ENCODE measurements at places on chromosomes 4 and X.

DNA sequence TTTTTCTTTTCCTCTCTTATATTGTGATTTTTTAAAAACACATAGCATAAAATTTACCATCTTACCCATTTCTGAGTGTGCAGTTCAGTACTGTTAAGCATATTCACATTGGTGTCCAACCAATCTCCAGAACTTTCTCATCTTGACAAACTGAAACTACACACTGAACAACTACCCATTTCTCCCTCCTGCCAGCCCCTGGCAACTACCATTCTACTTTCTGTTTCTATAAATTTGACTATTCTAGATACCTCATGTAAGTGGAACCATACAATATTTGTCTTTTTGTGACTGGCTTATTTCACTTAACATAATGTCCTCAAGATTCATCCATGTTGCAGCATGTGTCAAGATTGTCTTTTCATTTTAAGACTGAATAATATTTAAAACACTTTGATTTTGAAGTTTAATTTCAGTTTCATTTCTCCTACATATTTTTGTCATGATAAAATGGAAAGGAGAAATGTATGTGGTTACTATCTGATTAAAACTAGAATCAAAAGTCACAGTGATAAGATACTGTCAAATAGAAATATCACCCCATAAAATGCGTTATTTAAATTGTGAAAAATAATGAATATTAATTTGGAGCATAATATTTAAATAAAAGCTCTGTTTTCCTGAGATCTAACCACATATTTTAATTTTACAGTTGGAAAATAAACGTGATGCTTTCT is 122.8 kb downstream of the DIPK2B start:
- no peak for DNase-seq

- no peak for DNase-seq
Observed at GRCh38 chr4:1201851-1202525, 29.6 kb upstream of the SPON2 start.

GRCh38 chr4:140044337-140044902 is 109.6 kb downstream of the MAML3 start:
- DNase-seq = no peak

- no peak for DNase-seq
Observed at GRCh38 chrX:115337491-115338144, 48.1 kb downstream of the LUZP4 start.

DNA sequence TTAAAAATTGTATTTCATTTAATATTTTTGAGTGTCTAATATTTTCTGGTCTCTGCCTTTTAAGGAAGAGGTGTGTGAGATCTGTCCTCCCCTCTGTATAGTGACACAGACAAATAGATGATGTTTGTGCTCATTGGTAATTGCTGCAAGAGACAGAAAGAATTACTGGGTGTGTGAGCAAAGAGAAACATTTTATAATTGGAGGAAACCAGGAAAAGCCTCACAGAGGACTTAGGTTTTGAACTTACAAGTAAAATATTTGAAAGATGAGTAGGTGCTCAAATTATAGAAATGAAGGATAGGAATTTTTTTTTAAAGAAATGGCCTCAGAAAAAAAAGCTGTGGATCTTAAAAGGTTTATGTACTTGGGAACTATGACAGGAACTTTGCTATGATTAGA is 149.8 kb downstream of the SPCS3 start:
- no peak for DNase-seq

DNA sequence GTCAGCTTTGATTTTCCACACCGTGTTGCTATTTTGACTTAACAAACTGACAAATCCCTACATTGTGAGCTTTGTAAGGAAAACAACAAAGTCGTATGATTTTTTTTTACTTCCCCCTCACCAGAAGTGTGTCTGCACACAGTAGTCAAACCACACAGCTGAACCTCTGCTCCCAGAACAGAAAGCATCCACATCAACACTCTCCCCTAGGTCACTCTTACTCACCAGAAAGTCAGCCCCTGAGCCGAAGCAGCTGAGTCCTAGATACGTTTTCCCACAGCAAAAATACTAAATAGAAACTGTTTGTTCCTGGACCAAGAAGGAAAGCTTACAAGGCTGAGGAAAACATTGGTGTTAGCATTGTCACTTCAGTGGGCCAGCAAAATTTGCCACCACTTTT is 305.7 kb downstream of the DHX15 start:
- DNase-seq = no peak

GRCh38 chrX:68490644-68491043 is 8.2 kb upstream of the YIPF6 start:
- DNase-seq = peak; percentile 23

- DNase-seq = peak; percentile 26
Observed at GRCh38 chrX:45850775-45851433, 650.2 kb upstream of the DIPK2B start.

DNA sequence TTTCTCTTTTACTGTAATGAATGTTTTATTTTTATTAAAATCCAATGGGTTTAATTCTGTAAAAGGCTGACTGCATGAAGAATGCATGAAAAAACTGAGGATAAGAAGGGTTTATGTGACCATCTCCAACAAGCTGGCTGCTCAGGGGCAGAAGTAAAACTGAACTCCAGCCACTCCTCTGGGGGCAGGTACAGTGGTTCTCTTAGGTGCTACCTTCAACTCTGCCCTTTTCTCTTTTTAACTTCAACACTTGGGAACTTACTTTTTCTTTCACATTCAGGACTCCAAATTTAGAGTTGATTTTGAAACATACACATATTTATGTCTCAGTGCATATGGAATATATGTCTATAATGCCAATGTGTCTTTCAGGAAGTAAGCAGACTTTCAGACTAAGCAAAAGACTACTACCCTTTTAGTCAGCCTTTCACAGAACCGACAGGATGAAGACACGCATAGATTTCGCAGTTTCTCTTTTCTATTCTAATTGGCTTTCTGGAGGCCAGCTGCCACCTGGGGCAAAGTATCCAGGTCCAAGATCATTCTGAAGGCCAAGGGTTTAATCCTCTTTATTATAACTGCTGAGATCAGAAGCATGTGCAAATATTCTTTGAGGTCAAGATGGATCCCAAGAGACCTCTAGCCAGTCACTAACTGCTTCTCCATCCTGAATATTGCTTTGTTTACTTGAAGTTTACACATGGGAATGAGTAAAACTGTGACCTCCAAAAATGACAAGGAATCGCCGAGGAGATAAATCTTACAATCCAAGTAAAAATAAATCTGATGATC is 30.7 kb downstream of the HS3ST1 start:
- no peak for DNase-seq

GRCh38 chr4:47270201-47270888 is 193.2 kb downstream of the COMMD8 start:
- DNase-seq = no peak

DNA sequence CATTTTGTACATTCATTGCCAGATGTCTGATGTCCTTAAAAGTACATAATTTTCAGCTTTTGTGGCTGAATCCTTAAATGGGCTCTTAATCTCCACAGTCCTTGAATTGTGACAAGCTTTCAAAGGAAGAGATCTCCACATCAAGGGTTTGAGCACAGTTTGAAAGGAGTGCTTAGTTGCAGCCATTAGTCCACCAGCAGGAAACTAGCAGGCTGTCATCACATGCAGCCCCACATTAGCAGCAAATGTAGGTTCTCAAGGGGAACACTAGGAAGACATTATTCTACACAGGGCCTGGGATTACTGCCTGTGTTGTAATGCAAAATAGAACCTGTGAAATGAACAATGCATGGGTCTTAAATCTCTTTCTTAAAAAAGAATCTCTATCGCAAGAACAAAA is 173.2 kb downstream of the CBLL2 start:
- DNase-seq = no peak

- peak; percentile 8 for DNase-seq
Observed at GRCh38 chrX:123803331-123803983, 56.4 kb upstream of the XIAP start.

- no peak for DNase-seq
Observed at GRCh38 chrX:33062041-33062440, 149.3 kb downstream of the DMD start.

DNA sequence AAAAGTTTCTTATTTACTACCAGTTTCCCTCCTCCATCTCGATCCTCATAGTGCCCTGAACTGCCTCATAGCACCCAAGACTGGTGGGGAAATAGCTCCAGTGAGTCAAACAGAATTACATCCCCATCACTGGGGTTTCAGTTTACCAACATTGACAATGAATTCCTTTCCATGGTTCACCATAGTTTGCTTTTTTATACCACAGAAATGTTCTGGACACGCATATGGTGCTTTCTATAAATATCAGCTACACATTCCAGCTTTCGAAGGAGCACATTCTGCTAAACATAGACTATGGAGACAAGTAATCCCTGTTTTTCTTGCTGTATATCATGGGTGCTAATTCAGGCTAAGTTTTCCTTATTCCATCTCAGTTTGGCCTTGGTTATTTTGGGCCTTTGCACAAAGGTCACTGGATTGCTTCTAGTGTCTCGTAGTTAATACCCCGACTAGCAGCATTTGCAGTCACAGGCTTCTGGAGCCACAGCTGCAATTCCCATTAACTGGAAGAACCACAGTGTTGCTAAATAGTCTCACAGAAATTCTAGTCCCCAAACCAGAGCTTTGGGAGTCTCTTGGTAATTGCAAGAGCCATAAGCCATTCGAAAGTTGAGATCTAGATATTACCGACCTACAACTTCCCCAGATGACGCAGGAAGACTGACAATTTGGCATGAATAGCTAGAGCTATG is 53.4 kb upstream of the TRPC3 start:
- DNase-seq = no peak

GRCh38 chr4:77172336-77172735 is 15.3 kb downstream of the CCNG2 start:
- DNase-seq = no peak

GRCh38 chr4:47032405-47033106 is 1.2 kb downstream of the GABRB1 start:
- DNase-seq = peak; percentile 21

DNA sequence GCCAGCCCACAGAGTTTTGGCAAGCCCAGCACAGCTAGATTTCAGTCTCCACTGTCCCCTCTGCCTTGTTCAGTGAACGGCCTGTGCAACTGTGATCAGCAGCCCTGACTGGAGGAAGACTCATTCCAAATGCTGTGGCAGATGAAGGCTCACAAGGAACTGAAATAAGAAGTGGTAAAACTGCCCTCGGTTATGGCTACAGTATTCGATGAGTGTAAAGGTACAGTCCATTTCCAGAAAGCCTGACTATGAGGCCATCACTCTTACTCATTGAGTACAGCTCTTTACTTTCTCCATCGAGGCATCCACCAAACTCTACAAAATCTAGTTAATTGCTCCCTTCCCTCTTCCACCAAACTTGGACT is 69.1 kb downstream of the RHOH start:
- DNase-seq = no peak

DNA sequence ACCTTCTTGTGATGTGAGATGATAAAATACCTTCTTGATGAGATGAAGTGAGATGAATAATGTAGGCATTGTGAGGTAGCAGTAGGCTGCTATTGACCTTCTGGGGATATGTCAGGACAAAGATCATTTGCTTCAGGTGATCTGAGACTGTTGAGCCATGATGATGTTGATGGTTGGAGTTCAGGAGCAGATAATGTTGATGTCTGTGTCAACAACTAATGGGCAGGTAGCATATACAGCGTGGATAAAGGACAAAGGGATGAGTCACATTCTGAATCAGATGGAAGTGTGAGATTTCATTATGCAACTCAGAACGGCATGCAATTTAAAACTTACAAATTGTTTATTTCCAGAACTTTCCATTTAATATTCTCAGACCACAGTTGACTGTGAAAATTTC is 57.3 kb downstream of the RAP1GDS1 start:
- no peak for DNase-seq

- no peak for DNase-seq
Observed at GRCh38 chr4:126435491-126435890, 1120.7 kb downstream of the FAT4 start.

DNA sequence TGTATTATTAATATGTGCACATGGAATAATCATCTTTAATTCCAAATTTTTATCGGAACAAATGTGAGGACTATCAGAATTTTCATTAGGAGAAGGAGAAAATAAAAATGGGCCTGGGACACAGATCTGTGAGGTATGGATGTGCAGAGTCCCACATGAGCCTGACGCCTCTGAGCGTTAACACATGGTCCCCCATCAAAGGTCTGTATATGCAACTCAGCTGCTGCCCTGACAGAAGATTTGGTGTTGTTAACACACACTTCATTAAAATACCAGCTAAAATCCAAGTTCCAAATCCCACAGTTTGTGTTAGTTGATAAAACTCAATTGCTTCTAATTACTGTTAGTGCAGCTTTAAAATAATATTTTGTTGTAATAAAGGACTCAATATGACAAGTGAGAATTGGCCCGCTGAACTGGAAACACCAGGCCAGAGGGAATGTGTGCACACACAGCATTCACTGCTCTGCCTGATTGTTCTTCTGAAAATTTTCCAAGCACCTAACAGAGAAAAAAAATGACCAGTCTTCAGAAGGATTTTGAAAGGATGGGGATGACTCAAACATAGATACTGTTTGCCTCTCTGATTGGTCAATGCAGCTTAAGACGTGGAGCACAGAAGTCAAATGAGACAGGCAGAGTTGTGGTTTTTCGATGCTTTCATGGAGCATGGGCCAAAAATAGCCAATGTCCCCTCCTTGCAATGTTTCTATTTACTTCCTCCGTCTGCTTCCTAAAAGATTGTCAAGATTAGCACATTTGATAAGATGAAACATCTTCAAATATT is 266.6 kb downstream of the NKX6-1 start:
- DNase-seq = no peak

- DNase-seq = no peak
Observed at GRCh38 chr4:95674521-95674981, 125.8 kb upstream of the UNC5C start.

GRCh38 chr4:149799546-149799945 is 16.1 kb downstream of the IQCM start:
- DNase-seq = no peak

- no peak for DNase-seq
Observed at GRCh38 chr4:163505374-163505773, 10.9 kb downstream of the TMA16 start.

- DNase-seq = no peak
Observed at GRCh38 chrX:578531-578930, 52.1 kb upstream of the SHOX start.

- no peak for DNase-seq
Observed at GRCh38 chr4:77893451-77893850, 30.8 kb downstream of the MRPL1 start.

GRCh38 chrX:24860140-24860539 is 155.6 kb downstream of the ARX start:
- DNase-seq = no peak

- no peak for DNase-seq
Observed at GRCh38 chr4:110955748-110956147, 332.9 kb upstream of the PITX2 start.

DNA sequence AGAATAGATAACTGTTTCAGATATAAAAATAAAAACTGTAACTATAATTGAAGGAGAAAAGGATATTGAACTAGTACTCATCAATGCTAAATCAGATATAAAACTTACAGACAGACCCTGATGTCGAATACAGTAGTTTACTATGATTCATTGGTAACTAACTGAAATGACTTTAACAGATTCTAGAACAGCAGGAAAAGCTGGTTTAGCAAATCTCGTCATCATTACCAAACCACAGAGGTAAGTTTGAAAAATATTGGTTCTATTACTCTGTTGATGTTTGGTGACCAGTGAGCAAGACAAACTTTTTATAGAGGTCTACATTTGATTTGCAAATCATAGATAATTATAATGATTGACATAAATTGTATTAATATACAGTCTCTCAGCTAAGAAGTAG is 551.4 kb upstream of the ADGRL3 start:
- DNase-seq = no peak

Data from RPMI8226 (cell line).